ENCODE measurements at places on chromosomes 1 and 21.
A peak's percentile ranks its signal among the peaks of the same experiment; 100 is the strongest.

DNA sequence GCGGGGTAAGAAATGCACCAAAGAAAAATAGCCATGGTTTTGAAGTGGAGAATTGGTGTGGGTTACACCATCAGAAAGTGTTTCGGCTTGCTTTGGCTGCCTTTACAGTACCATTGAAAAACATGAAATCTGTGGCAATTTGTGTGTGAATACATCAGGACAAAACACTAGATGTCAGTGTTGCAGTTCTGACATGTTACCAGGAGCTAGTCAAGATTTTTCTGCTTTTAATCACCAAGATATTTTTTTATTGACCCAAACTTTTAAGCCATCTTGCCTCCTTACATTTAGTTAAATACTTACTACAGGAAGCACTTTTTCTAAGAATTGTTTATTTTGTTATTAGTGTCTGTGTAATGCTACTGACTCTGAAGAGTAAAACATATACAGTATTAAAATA, 14.3 kb downstream of the RRP15 start:
- no peak for DNase-seq

GRCh38 chr1:87572891-87573290, 244.2 kb downstream of the LMO4 start:
- DNase-seq: no peak

DNA sequence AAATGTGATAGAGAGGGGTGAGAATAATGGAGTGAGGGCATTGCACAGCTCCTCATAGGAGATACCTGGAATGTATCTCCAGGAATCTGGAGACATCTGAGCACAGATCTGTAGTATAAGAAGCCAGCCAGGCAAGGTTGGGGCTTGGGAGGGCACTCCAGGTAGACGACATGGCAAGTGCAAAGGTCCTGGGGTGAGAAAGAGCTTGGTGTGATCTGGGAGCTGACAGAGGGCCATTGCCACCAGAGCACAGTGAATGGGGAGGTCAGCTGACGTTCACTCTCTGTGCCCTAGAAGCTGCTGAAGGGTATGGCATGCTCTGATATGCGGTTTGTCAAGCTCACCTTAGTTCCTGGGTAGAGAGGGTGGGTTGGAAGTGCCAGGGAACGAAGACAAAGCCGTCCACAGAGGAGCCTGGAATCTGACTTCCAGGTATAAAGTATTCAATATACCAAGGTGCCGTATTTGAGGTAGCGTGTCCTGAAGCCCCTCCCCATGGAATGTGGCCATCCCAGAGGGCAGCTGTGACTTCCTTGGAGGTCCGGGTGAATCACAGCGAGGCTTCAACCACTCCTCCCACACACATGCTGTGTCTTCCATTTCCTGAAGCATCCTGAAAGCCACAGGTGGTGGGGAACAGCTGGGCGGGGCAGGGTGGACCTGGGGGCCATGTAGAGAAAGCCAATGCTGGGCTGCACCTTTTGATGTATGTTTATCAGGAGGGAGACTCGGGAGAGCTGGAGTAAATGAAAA, 182.7 kb upstream of the KLHDC7A start:
- no peak for DNase-seq

GRCh38 chr1:159067699-159068621, 8.6 kb downstream of the AIM2 start:
- DNase-seq: no peak

- DNase-seq: no peak
Measured at GRCh38 chr1:204626381-204626780, 59.2 kb downstream of the LRRN2 start.

GRCh38 chr1:77405186-77405585, 123.4 kb downstream of the AK5 start:
- DNase-seq: no peak

GRCh38 chr21:17829472-17829871, 10.3 kb upstream of the C21orf91 start:
- no peak for DNase-seq

DNA sequence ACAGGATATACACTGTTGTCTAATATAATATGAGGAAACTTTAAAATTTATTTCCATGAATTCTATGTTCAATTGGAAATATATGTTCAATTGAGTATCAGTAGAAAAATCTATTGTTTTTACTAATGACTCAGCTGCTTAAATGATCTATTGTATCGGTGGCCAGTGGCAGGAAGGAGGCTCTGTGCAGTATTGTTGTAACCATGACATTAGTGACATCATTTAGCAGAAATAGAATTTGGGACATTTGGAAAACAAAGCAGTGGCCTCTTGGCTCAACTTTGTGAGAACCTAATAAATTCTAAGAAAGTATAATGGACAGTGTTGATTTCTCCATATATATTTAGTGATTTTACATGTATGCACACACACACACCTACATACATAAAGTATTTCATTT, 257.4 kb downstream of the PDE4B start:
- DNase-seq: no peak

- DNase-seq: no peak
Measured at GRCh38 chr1:44740179-44740617, 561 bp downstream of the KIF2C start.

DNA sequence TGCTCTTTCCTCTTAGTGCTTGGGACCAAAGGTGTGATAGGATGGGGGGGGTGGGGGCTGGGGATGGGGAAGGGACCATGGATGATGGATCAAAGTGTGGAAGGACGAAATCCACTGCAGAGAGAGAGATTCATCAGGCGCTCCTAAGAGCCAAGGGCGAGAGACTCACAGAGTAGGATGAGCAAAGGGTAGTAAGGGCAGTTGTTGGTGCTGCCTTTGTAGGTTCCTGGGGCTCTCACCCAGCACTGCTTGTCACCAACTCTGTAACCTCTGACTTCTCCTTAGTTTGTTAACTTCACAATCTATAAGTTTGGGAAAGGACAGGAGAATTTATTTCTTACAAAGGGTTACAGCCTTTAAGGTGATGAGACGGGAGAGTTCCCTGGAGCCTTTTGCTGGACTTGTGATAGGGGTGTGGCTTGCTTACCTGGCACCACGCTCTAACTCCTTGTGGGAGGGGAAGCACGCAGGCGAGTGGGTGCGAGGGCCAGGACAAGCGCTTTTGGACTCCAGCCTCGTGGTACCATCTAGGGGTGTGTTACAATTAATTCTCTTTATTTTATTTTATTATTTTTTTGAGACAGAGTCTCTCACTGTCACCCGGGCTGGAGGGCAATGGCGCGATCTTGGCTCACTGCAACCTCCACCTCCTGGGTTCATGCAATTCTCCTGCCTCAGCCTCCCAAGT, 1.6 kb upstream of the PDXK start:
- DNase-seq: no peak

GRCh38 chr21:42271065-42271464, 44.1 kb downstream of the TFF3 start:
- DNase-seq: no peak

DNA sequence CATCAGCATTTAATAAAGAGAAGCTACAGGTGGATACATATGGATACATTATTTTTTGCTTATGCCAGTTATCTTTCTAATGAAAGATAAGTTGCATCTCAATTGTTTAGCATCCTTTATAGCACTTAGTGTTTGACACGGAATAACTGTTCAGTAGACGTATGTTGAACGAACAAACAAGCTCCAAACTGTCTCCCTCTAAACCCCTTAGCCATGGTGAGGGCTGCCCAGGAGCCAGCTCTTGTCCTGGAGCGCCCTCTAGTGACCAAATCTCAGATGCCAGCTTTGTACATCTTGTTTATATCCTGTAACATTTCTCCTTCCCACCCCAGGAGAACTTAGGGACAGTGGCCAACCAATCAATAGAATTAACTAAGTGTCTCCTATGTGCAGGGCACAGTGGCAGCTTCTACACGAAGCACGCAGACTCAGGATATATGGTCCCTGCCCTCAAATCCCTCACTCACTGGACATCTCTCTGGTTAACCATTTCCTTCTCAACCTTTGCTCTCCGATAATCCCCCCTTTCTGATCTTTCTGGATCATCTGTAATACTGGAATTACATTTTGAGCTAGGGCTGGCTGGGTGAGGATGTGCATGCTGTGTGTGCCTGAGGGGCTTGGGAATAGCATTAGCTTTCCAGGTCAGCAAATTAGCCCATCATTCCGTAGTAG, 22.9 kb downstream of the KCNA10 start:
- peak; percentile 56 for DNase-seq

DNA sequence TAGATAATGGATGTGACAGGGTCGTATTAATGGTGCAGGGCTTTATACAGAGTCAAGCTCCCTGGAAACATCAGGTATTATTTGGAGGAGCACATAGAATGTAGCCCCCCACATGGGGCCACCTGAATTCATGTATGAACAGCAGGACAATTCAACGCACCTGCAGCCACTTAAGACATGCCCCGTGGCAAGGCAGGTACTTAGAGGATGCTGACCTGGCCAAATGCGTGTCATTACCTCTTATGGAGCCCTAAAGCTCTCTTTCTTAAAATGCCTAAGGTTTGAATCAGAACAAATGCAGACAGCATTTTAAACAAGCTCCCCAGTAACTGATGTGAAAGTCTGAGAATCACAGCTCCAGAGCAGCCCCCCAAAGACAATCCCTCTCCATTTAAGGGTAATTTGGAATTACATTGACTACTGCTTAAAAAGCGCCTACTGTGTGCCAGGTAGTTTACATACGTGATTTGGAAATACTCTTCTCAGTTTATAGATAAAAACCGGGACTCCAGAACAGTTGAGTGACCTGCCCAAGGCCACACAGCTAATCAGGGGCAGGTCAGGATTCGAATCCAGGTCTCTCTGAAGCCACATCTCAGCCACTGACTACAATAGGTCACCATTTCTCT, 71.0 kb upstream of the KLHDC7A start:
- DNase-seq: no peak

GRCh38 chr1:143699731-143700130, 272.1 kb downstream of the FAM72C start:
- no peak for DNase-seq

- no peak for DNase-seq
Measured at GRCh38 chr1:113375878-113376277, 14.4 kb upstream of the MAGI3 start.

DNA sequence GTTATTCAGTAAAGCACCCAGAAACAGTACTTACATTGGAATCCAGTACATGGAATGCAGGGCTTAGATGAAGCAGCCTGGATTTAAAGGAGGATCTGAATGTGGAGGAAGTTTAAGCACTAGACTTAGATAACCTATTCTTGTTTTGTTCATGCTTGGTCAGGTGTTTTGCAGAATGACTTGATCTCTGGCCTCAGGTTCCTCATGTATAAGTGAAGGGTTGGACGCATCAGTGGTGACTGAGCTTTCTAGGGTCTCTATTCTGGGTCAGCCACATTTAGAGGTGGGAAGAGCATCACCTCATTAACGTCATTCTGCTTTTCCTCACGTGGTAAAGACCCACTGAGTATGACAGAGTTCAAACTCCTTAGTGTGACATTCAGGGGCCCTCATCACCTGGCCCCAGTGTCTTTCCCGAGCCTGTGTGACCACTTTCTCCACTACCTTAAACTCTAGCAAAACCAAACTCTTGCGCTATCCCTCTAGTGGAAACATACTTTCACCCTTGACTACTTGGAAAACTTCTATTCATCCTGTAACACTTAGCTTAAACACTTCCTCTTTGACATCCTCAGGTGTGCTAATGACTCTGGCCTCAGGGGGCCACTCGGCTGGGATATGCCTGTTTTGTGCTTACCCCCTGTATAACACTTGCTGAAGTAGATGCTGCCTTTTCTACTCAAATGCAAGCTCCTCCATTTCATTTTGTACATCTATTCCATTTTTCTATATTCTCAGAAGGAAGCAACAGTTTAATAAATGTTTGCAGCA, 871 bp upstream of the ERICH3 start:
- no peak for DNase-seq

DNA sequence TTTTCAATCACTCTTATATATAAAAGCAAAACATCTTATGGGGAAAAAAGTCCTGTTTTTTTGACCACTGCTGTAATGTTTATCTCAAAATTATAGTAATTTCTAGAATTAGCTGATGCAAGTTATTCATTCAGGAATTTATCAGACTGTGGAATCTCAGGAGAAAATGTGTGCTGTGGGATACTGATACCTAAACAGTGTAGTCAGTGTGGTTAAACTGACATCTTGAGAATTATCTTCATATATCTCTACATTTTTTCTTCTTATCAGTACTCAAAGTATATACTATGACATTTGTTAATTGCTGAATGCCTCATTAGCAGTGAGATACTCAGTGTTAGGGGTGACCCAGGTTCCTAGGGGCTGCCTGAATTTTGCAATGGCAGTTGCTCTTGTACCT, 839.3 kb downstream of the KCNT2 start:
- DNase-seq: no peak

DNA sequence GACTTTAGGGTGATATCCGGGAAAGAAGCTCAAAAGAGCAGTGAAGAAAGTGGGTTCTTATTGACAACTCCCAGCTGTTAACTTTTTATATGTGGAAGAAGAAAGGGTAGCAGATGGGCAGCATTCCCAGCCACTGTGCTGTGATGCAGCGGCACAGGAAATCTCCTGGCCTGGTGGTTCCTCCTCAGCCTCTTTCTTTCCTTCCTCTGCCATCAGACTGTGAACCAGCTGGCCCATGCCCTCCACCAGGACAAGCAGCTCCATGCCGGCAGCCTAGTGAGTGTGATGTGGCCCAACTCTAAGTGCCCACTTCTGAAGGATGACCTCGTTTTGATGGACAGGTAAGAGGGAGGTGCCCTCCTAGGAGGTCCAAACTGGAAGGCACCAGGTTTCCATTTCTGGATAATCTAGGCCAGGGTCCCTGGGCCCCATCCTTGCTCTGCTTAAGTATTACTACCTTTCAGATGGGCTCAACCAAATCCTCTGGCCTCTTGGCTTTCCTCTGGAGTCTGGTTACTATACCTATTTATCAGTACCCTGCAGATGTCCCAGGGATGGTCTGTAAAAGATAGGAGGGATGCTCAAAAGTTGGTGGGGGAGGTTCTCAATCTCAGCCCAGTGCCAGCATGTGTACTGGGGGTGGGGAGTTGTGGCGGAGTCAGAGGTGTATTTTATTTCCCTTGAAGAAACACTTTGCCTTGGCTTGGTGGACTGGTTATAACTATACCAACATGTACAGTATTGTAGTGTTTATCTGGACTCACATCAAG, 17.0 kb downstream of the MFN2 start:
- no peak for DNase-seq

- no peak for DNase-seq
Measured at GRCh38 chr1:77824694-77825093, 45.2 kb downstream of the MIGA1 start.

GRCh38 chr21:25457411-25457810, 149.9 kb downstream of the MRPL39 start:
- no peak for DNase-seq

- no peak for DNase-seq
Measured at GRCh38 chr1:230883967-230884366, 15.6 kb upstream of the C1orf198 start.

GRCh38 chr1:21530368-21531016, 21.3 kb downstream of the ALPL start:
- DNase-seq: no peak

GRCh38 chr1:33735624-33736023, 128.3 kb upstream of the HMGB4 start:
- no peak for DNase-seq

- DNase-seq: no peak
Measured at GRCh38 chr1:36446271-36446670, 4.0 kb downstream of the OSCP1 start.

- no peak for DNase-seq
Measured at GRCh38 chr1:44108241-44108640, 10.4 kb upstream of the KLF17 start.

GRCh38 chr1:94936861-94937620, 10.1 kb upstream of the CNN3 start:
- no peak for DNase-seq
